ENCODE measurements at places on chromosomes 13 and 19. TPM values are rescaled to one million over a fixed set of nuclear protein-coding genes. Genes with fewer than 3 reads are reported as not detected.

GRCh38 chr19:18107235-18107634 is 9.7 kb downstream of the MAST3 start:
- DNase-seq: no peak
- no peak overlapping the region for H3K27ac ChIP-seq
- no peak overlapping the region for H3K4me3 ChIP-seq
- no peaks in the 10 kb centered on the region for H3K36me3 ChIP-seq
- peaks cover 53% of the 10 kb centered on the region for H3K4me1 ChIP-seq

ZNF181 gene
- 23.2 TPM for total RNA-seq

DNA sequence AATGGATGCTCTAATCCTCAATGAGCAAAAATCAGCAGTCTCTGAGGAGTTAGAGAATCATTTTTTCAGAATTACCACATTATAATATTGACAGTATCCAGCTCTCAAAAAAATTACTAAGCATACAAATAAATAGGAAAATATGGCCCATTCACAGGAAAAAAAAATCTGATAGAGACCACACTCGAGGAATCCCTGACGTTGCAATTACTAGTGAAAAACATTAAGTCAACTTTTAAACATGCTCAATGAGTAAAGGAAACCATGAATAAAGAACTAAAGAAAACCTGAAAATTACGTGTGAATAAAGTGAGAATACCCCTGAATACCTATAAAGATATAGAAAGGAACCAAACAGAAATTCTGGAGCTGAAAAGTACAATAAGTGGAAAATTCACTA is 38.7 kb upstream of the ZNF780A start:
- no peak overlapping the region for H3K4me3 ChIP-seq
- no peaks in the 10 kb centered on the region for H3K27me3 ChIP-seq
- DNase-seq: no peak
- no peaks in the 10 kb centered on the region for H3K36me3 ChIP-seq
- no peaks in the 10 kb centered on the region for H3K4me1 ChIP-seq

PROZ gene
- not detected for total RNA-seq

DNA sequence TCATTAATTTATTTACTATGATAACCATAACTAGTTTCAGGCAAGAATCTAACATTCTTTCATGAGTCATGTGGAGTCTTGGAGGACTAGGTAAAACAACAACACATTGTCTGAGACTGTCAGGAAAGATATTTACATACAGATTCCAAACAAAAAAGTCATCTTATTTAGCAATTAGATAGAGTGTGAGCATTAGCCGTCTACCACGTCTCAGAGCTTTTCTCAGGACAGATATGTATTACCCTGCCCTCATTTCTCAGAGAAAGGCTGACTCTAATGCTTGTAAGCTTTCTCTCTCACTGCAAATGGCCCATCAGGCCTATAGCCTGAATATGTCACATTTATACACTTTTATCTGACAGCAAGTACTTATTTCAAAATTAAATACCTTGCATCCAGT is 312.1 kb upstream of the PCDH20 start:
- H3K27ac ChIP-seq: no peak overlapping the region
- H3K27me3 ChIP-seq: no peaks in the 10 kb centered on the region
- DNase-seq: no peak
- H3K4me1 ChIP-seq: no peaks in the 10 kb centered on the region
- no peak overlapping the region for H3K4me3 ChIP-seq

- no peak overlapping the region for H3K27ac ChIP-seq
- H3K27me3 ChIP-seq: no peaks in the 10 kb centered on the region
- peaks cover 11% of the 10 kb centered on the region for H3K4me1 ChIP-seq
Observed at GRCh38 chr19:51127755-51128154, 3.0 kb downstream of the SIGLEC9 start.

DNA sequence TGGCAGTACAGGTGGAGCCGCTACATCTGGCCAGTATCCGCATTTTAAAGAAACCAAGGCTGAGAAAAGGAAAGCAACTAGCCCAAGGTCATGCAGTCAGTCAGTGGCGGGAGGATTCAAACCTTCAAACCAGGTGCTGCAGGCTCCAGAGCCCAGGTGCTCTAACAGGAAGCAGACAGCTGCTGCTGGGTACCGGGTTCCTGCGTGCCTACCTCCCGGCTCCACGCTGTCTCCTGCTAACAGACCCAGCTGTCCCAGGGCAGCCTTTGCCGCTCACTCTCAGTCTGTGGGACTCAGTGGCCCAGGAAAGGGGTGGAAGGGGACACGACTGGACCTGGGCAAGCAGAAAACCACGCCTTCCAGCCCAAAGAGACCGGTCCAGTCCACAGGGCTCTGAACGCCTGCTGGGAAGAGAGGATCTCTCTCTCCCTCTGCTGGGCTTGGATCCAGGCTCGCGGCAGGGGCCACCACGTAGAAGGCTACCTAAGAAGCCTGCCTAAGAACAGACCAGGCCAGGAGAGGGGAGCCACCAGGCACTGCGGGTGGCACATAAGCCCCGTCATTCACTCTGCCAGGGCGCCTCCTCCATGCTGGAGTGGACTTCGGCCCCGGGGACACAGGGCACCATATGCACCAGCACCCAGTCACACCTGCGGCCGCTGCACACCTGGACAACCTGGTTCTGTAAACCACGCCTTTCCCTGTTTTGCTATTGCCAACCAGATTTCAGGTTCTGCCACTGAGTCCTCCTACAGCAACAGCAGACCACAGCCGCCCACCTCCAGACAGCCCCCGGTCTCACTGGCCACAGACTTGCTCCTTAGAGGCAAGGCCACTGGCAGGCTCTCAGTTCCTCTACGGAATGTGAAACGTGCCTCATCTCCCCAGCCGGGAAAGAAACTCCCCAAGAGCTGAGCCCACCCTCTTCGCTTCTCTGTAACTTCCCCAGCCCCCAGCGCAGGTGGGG is 4.6 kb downstream of the DAPK3 start:
- H3K4me3 ChIP-seq: no peak overlapping the region
- H3K27me3 ChIP-seq: no peaks in the 10 kb centered on the region
- no peak overlapping the region for H3K27ac ChIP-seq
- no peak for DNase-seq
- H3K36me3 ChIP-seq: peaks cover 5% of the 10 kb centered on the region
- peaks cover 12% of the 10 kb centered on the region for H3K4me1 ChIP-seq

ADGRE2 gene
- total RNA-seq: not detected

- no peaks in the 10 kb centered on the region for H3K36me3 ChIP-seq
- no peak overlapping the region for H3K27ac ChIP-seq
- DNase-seq: no peak
- no peaks in the 10 kb centered on the region for H3K4me1 ChIP-seq
Observed at GRCh38 chr13:59780058-59780457, 383.7 kb downstream of the DIAPH3 start.

ZGLP1 gene
- 5.3 TPM for total RNA-seq
